ENCODE measurements at places on chromosomes 11 and 22.

GRCh38 chr22:26671317-26672059 is 14.1 kb downstream of the MIAT start:
- no peak for DNase-seq

DNA sequence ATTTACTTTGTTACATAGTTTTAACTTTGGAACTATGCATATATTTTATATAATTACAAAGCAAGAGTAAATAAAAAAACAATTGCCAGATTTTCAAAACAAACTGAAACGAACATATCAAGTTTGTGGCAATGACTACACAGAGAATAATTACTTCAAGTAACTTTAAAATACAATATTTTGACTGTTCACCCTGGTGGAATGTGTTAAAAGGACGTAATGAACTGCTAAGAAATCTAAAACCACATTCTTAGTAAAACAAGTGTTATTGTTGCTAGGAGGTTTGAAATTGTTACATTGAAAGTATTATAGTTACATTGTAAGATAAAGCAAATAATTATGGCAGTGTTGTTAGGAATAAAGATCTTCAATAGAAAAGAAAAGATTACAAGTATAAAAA is 71.4 kb downstream of the SFI1 start:
- DNase-seq: no peak

DNA sequence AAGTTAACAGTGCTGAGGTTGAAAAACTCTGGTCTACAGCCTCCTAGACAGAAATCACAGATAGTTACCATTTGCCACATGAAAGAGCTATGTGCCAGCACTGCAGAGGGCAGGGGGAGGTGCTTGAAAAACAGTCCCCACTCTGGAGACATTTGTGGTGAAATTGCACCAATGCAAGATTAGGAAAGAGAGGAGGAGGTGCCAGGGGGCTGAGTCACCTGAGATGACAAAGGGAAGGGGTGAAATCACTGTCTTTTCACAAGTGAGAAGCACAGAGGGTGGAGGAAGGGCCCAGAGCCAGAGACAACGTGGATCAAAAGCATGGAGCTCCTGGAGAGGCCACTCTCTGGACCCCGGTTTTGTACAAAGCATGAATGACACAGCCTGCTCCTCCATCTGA is 196.3 kb downstream of the BUD13 start:
- DNase-seq: no peak

- no peak for DNase-seq
Measured at GRCh38 chr11:118610225-118610772, 2.9 kb downstream of the PHLDB1 start.

DNA sequence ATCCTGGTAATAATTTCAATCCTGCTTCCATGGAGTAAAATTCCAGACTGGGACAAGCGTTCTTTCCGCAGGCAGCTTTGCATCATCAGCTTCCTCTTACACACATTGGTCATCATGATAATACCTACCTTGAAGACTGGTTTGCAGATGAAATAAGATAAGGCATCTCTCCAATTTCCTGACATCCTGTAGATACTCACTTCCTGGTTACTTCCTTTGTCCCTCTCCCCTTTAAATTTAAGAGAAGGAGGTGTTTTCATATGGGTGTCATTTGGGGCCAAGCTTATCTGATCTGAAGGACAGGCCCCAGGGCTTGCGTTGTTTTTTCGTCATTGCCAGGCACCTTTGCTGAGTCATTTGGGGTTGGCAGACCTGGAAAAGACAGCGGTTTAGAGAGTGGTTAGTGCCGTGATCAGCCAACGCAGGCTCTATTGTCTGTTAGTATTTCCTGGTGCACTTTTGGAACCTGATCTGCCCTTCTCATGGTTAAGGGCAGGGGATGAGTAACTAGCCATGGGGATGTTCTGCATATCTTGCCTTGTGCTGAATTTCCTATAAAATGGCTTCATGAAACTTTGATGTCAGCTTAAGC is 24.1 kb downstream of the GRAMD1B start:
- DNase-seq: no peak

- no peak for DNase-seq
Measured at GRCh38 chr11:2187280-2187707, 15.7 kb upstream of the TH start.

GRCh38 chr11:47606731-47607130 is 12.5 kb upstream of the C1QTNF4 start:
- DNase-seq: no peak

GRCh38 chr11:69551963-69552362 is 70.5 kb downstream of the LINC01488 start:
- no peak for DNase-seq

DNA sequence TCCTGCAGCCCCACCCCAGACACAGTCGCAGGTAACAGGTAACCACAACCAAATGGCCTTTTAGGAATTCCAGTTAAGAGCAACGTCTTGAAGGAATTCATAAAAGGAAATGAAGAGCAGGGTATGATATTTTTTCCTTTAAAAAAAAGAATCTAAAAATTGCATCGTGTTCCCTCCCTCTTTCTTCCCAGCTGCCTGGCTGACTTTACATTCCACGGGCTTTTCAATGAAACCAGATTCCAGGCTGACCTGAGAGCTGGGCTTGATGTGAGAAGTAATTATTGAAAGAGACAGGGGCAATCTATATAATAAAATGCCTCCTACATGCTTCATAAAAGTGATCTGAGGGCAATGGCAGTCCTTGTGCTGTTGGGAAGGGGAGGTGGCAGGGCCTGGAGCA is 57.3 kb upstream of the EIF3D start:
- DNase-seq: no peak

DNA sequence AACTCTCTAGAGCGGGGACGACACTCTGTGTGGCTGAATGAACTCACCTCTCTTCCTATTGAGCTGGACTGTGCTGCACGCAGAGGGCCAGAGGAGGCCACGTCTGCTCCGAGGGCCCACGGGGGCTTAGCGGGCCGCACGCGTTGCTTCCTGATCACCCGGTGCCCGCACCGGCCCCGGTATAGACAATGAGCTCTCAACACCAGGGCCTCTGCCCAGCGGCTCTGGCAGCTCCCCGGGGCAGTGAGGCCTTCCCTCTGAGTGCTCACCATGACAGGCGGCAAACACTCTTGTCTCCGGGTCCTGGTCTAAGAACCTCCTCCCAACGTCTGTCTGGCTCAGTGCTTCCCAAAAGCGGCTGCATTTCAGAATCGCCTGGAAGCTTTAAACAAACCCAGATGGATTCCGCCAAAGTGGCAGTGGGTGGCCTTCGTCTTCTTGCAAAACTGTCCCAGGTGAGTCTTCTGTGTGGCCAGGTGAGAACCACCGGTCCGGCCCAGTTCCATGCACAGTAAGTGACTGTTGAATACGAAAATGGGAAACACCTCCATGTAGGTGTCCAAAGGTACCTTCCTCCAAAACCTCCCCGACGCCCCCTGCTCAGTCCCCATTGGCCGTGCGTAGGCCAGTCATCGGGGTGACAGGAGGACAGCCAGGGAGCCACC is 47.8 kb upstream of the CCND1 start:
- no peak for DNase-seq

GRCh38 chr22:39980596-39980995 is 14.2 kb upstream of the FAM83F start:
- DNase-seq: no peak

DNA sequence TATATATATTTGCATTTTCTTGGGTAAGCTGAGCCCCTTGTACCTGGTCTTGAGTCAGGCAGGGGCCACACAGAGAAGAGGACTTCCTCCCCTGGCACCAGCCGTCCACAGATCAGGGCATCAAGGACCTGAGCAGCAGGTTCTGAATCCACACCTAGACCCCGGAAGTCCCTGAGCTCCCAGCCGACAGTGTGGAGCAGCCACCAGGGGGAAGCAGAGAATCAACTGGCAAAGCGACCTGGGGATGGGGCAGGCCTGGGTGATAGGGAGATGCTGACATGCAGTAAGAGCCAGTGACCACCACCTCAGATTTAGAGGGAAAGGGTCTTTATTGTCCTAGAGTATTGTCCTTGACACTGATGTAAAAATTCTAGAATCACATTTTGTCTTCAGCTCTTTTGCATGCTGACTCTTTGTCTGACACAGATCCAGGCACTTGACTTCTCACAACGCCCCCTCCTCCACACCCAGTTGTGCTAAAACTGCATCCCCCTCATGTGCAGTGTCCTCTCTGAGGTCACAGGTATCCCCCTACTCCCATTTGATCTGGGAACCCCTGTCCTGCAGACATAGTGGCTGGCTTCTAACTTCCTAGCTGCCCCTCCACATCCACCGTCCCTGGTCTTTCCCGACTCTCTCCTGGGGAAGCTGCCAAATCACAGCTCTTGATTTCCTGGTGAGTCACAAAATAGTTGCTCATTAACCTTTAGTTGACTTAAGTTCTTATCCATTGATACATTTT is 109.3 kb downstream of the GGTLC2 start:
- peak; percentile 47 for DNase-seq

GRCh38 chr11:43542750-43543712 is 137.5 kb upstream of the HSD17B12 start:
- no peak for DNase-seq

- DNase-seq: no peak
Measured at GRCh38 chr11:67062526-67063373, 6.1 kb downstream of the RHOD start.
